HT1080 (cell line): ENCODE measurements at places on chromosomes 2 and 18.

DNA sequence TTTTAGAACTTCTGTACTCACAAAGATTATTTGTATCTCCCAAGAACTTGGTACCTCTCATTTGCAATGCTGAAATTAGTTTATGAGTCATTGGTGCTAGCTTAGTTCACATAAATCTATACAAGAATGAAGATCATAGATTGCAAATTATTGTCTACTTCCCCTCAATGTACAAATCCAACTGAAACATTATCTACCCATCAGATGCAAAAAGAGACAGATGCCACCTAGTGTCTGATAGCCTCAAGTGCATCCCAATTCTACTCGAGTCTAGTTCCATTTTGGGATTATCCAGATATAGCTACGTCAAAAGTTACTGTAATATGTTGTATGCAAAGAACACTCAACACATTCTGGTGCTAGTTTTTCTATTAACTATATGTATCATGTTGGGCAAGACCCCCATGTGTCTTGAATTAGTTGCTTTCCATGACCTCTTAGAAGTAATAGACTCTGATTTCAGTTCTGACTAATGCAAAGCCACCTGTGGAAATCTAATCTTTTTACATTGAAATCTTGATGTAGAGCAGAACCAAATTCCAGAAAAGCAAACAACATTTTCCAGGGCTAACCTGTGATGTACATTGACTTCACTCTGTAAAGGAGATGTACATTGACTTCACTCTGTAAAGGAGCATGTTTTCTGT is 210.0 kb downstream of the RBM43 start:
- peak; percentile 45 for DNase-seq

GRCh38 chr2:141611981-141612380 is 518.8 kb downstream of the LRP1B start:
- DNase-seq, result peak; percentile 60

- DNase-seq, result peak; percentile 72
Measured at GRCh38 chr2:134193006-134193405, 60.9 kb upstream of the MGAT5 start.

GRCh38 chr2:223957092-223957851 is at the start of gene MRPL44:
Gene MRPL44 (plus strand): TSS chr2:223957463. CDS start chr2:223957473, 10 bp downstream.
- DNase-seq, result peak; percentile 90

GRCh38 chr2:126359494-126359893 is 296.5 kb upstream of the GYPC start:
- DNase-seq, result no peak

GRCh38 chr2:24855022-24855622 is 61.9 kb downstream of the CENPO start:
- DNase-seq, result no peak

- peak; percentile 3 for DNase-seq
Measured at GRCh38 chr2:45922577-45922988, 271.1 kb downstream of the PRKCE start.
